ENCODE measurements at places on chromosomes 4 and X.

DNA sequence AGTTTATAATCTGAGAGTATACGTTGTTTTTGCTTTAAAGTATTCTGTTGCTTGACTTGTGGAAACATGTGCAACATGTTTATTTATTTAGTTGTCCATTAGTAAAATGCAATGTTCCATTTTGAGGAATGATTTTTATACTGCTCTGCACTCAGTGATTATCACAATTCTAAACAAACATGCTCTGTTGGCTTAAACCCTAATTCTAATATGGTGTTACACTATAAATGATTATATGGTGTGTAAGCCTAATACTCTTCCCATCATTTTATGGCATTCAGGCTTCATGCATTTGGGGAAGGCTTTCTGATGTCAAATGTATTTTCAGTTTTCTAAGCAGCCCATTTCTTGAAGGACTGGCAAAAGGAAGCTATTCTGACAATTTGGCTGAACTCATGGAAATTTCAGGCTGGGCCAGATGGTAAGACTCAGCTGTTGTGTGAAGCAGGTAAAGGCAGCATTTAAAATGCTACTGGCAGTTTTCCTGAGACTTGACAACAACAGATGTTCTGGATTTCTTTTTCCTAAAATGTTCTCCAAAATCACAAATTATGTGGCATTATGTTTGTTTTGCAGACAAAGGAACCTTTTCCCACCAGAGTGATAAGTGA, 336.7 kb upstream of the GNPDA2 start:
- no peak for DNase-seq

GRCh38 chr4:140648716-140649308, 80.1 kb upstream of the UCP1 start:
- no peak for DNase-seq

DNA sequence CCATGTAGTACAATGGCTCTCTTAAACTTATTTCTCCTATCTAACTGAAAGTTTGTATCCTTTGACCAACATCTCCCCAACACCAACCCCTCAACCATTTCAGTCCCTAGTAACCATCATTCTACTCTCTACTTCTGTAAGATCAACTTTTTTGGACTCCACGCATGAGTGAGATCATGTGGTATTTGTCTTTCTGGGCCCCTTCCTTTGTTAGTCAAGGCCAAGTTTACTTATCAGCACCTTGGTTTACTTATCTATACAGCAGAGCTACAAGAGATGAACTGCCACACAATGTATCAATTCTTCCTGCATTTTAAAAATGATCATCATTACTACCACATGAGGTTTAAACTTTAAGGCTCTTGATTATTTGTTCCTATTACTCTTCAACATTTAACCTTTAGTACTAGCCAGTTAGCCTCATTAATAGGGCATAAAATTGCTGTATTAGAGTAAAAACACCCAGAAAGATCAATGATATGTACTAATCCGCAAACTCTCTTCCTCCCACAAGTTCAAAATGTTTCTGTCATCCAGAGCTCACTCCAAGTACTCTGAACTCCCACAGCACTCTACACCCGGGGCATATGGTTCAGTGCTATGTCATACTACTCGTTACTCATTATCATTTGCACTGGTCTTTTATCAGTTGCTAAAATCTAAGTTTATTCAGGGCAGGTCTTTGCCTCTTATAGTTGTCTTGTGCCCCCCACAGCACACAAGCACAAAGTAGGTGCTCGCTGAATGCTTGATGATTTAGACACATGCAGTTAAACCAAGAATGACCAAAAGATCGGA, 145.7 kb upstream of the ADAMTS3 start:
- DNase-seq: no peak

- DNase-seq: no peak
Observed at GRCh38 chr4:28555866-28556265, 1695.2 kb downstream of the STIM2 start.

GRCh38 chr4:2182994-2183393, 58.9 kb downstream of the HAUS3 start:
- DNase-seq: no peak

DNA sequence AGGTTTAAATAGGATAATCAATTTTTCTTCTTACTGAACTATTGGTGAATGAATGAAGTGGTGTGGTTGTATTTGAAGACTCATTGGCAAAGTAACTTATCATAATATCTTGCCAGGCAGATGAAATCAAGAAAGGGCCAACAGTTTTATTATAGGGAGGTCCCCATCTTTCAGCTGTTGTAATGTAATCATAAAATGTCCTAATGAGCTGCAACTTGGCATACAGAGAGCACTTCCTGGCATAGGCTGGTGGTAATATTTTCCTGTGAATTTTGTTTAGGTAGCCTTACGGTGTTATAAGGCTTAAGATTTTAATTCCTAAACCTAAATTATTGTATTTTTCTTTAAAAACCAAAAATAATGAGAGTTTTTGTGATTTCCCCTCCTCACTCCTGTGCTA, 17.5 kb downstream of the FHIP1A start:
- DNase-seq: no peak

DNA sequence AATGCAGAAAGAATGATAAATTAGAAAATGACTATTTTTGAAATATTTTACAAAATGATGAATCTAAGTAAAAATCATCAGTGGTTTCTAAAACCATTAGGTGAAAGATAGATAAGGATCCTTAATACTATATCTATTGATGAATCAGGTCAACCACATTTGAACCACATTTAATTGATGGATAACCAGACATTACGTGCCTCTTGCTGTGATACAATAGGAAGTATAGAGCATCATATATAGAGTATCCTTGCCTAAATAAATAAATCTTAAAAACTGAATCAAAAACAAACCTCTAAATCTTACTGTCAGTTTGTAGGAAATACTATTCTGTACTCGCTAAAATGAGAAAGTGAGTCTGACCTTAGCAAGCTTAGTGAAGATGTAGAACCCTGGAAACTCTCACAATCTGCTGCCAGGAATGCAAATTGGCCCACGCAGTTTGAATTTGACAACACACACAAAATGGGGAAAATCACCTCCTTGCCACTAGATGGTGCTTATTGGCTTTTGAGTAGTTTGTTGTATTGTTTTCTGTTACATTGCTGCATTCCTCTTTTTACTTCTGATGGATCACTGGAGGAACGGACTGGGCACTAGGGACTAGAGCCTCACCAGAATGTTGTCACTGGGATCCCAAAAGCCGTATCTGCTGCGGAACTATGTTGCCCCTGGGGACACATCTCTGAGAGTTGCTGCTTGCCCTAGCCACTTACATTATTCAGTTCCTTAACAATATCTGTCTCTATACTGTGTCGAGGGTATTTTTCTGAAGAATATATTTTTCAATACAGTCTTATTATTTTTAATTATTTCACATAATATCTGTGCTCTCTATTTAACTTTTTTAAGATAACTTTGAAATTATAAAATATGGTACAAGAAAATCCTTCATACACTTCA, 25.4 kb upstream of the SLAIN2 start:
- peak; percentile 46 for DNase-seq

DNA sequence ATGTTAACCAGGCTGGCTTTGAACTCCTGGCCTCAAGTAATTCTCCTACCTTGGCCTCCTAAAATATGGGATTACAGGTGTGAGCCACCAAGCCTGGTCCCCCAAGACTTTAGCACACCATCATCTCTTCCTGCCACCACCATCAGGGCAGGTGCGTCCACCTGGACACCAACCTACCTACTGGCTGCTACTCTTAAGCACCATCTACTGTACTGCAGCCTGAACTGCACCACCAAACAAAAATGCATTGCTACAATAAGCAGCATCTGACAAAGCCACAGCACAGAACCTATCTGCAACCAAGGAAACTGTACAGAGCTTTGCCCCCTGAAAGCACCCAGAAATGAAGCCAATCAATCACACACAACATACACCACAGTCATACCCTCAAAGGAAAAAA, 139.7 kb downstream of the EFHC2 start:
- no peak for DNase-seq

DNA sequence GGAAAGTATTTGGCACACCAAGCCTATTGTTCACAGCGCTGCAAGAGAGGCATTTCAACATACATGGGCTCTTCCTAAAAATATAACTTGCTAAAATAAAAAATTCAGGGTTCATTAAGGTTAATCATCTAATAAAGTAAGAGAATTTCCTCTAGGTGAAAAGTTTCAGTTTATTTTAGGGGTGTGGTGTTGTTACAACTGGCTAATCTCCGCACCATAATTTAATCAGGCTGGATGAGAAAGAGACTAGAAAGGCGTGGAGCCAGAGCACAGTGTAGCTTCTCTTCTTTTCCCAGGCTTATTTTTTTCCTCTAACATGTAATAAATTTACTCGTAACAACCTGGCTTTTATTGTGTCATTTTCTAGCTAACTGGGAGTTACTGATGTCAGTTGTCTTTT, 47.9 kb downstream of the FHL1 start:
- no peak for DNase-seq

DNA sequence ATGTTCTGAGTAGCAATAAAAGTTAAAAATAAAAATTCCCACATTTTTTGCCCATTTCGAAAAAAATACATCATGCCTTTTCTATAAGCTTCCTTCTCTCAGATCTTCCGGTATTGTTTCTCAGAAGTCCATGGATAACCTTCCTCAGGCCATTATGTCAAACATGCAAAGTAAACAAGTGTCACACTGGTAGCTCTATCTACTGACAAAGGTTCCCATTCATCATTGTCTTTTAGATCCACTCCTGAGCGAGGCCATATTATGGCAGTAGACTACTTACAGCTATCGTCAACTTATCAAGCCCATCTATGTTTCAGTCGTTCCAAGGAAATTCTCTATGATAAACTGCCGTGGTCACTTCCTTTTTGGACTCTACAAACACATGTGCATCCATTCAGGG, 1068.2 kb downstream of the GLUD2 start:
- no peak for DNase-seq

GRCh38 chr4:7276515-7276914, 84.2 kb downstream of the SORCS2 start:
- DNase-seq: no peak

DNA sequence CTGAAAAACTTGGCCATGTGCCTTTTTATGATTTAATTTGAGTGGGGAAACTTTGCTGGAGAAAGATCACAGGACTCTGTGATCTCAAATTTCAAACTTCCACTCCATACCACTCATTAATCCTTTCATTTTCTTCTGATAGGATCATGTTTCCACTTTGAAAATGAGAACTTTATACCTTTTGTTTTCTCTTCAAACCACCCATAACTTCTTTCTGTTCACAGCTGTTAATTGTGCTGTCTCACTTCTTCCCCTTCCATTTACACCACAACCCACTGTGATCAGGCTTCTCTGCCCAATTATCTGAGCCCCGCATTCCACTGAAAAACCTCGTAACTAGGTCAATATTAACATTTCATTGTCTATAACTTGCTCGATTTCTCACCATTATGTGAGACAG, 47.0 kb upstream of the ARSJ start:
- DNase-seq: no peak

DNA sequence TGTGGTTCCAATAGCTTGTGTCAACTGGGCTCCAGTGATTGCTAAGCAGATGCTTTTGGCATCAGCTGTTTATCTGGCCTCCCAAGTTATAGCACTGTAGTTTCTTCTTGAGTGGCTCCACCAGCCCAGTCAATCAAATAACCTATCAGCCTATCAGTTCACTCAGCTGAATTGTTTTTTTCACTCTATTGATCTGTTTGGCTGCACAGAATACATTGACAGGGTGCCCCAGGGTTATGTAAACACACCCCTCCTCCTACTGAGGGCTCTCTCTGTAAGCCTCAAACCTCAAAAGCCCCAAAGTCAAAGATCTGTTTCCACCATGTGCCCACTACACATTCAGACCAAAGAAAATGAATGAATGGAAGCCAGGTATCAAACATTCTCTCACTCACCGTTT, 214.0 kb downstream of the HS6ST2 start:
- DNase-seq: no peak

- DNase-seq: no peak
Observed at GRCh38 chrX:130051176-130051845, 59.0 kb downstream of the ELF4 start.

GRCh38 chrX:108359806-108360602, 78.2 kb downstream of the COL4A6 start:
- no peak for DNase-seq

DNA sequence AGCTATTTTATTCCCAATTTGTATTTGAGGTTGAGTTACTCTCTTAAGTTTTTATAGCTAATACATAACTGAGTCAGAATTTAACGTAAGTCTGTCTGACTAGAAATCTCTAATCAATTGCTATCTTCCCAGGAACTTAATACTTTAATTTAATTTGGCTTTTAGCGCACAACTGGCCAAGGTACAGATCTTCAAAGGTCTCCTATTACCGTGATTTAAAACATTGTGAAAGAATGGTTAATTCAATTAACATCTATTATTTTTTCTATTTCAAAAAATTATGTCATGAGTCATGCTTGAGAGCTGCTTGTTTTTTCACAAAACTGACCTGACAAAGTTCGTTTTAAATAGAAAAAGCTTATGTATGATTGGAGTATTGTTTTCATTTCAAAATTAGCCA, 22.0 kb upstream of the PLA2G12A start:
- no peak for DNase-seq

- DNase-seq: no peak
Observed at GRCh38 chr4:128906581-128906980, 97.1 kb downstream of the JADE1 start.

- DNase-seq: no peak
Observed at GRCh38 chrX:13673016-13673415, 15.9 kb upstream of the RAB9A start.

DNA sequence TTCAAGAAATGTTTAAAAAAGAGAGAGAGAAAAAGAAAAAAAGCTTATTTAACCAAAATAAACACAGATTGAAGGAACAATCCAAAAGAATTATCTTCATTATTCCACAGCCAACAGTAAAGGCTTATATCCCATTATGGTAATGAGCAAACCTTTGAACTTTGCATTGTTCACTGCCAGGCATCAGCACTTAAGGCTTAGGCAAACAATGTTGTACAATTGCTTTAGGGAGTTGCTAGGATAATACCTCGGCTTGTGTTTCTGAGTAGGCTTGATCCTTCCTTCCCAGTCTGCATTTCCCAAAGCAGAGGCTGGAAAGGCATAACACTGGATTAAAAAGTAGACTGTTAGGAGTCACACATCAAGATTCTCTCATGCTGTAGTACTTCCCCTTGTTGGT, 352.7 kb upstream of the IGFBP7 start:
- no peak for DNase-seq

DNA sequence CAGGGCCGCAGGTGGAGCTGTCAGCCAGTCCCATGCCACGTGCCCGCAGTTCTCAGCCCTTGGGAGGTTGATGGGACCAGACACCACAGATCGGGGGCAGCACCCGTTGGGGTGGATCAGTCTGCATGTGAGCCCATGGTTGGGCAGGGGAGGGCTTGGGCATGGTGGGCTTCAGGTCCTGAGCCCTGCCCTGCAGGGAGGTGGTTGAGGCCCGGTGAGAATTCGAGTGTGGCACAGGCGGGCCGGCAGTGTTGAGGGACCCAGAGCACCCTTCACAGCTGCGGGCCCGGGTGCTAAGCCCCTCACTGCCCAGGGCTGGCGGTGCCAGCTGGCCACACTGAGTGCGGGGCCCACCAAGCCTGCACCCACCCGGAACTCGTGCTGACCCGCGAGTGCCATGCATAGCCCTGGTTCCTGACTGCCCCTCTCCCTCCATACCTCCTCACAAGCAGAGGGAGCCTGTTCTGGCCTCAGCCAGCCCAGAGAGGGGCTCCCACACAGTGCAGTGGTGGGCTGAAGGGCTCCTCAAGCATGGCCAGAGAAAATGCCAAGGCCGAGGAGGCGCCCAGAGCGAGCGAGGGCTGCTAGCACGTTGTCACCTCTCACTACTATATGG, 696.1 kb downstream of the TGIF2LX start:
- no peak for DNase-seq

GRCh38 chr4:128811571-128812441, 2.3 kb downstream of the JADE1 start:
- peak; percentile 89 for DNase-seq
